ENCODE measurements at places on chromosomes 5 and 9. TPM values are rescaled to one million over a fixed set of nuclear protein-coding genes. Genes with fewer than 3 reads are reported as not detected.

DNA sequence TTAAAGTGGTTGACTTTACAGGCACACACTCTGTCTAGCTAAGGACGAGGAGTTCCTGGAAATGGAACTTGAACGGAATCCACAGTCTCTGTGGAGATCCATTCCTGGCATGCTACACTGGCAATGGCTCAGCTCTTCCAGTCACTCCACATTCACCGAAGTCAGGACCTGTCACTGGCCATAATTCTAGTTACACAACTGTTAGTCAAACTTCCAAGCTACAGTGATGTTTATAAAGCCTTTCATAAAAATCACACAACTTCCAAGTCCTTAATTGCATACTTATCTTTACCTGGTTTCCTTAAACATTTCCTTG lies 15.7 kb downstream of the CDC14B start:
- H3K4me1 ChIP-seq, result peaks cover 9% of the 10 kb centered on the region
- no peak for DNase-seq
- H3K27me3 ChIP-seq, result no peaks in the 10 kb centered on the region
- peak overlapping the region; percentile 15 for H3K4me3 ChIP-seq
- H3K36me3 ChIP-seq, result no peaks in the 10 kb centered on the region

DNA sequence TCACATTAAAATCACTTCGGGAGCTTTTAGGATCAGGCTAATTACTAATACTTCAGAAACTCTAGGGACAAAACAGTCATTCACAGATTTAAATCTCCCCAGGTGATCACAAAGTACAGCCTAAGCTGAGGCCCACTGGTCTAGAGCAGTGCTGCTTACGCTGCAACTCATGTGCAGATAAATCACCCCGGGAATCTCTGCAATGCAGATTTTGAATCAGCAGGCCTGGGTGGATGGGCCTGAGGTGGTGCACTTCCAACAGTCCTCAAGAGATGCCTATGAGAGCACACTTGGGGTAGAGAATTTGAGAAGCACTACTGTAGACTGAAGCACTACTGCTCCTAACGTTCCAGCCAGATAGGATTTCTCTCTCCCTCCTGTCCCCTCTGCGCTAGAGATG lies 28.4 kb downstream of the CSF1R start:
- H3K27ac ChIP-seq, result no peak overlapping the region
- H3K4me1 ChIP-seq, result no peaks in the 10 kb centered on the region
- peaks cover 11% of the 10 kb centered on the region for H3K36me3 ChIP-seq
- no peaks in the 10 kb centered on the region for H3K27me3 ChIP-seq
- DNase-seq, result no peak
- H3K4me3 ChIP-seq, result no peak overlapping the region

DNA sequence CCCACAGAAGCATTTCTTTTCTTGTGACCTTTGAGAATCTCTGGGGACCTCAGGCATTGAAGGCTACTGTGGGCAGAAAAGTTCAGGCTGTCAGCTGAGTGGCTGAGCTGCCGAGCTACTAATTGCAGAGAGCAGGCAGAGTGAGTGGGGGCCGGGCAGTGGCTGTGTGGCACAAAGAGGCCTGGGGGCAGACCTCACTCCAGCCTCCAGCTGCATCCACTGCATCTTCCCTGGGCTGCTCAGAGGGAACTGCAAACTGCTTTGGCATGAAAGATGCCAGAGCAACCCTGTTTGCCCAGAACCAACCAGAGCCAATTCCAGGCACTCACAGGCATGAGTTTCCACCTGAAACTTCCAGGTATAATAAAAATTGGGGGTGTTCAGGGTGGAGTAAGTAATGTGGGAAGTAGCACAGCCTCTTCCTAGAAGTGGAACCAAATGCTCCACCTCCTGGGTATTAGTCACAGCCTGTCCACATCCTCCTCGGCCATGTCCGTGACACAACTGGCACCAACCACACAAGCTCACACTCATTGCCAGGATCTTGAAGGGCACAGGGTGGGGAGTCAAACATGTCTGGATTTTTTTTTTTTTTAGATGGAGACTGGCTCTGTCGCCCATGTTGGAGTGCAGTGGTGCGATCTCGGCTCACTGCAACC lies 548.9 kb downstream of the BNC2 start:
- peak; percentile 44 for DNase-seq
- H3K27ac ChIP-seq, result no peak overlapping the region
- H3K36me3 ChIP-seq, result no peaks in the 10 kb centered on the region
- no peaks in the 10 kb centered on the region for H3K27me3 ChIP-seq
- H3K4me3 ChIP-seq, result no peak overlapping the region

- no peaks in the 10 kb centered on the region for H3K27me3 ChIP-seq
- H3K4me3 ChIP-seq, result no peak overlapping the region
- no peak overlapping the region for H3K27ac ChIP-seq
- no peak for DNase-seq
- peaks cover 13% of the 10 kb centered on the region for H3K4me1 ChIP-seq
Observed at GRCh38 chr9:114275246-114276004, 47.5 kb upstream of the ORM1 start.

DNA sequence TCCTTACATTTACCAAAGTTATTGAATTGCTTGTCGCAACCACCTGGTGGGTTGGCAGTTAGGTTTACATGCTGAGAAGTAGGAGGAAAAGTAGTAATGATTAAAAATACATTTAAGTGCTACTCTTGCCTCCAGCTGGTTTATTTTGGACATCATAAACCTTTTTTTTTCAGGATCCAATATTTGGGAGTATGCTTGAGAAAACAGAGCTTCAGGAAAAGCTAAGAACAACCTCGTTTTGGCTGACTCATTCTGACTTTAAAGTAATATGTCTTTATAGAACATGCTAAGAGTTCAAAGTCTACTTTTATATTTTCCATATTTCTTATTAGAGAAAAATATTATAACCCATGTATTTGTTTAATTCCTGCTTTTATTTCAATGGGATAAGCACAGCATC lies 41.7 kb upstream of the BNC2 start:
- no peaks in the 10 kb centered on the region for H3K36me3 ChIP-seq
- no peaks in the 10 kb centered on the region for H3K27me3 ChIP-seq
- H3K4me1 ChIP-seq, result peaks cover 21% of the 10 kb centered on the region
- DNase-seq, result no peak

DNA sequence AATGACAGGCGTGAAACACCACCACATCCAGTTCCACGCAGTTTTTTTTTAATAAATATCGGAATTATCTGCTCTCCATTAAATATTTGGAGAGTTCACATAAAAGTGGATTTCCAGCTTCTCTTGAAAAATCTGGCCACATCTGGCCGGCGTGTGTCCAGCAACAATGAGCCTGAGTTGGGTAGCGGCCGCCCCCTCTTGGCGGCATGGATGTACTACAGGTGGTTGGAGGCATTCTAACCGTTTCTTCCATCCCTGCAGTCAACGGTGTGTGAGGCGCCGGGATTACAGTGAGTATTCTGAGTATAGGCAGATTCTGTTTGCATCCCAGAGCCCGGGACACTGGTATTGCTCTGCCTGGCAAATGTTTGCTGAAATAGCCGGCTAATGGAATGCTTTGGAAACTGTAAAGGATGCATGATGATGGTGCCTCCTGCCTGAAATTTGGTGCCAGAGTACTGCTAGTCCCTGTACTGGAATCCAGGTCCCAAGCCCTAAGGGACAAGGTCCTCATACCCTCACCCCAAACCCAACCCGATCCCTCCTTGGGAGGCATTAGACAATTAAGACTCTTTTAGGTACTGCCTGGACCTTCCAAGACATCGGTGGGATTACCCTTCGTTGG lies 13.6 kb upstream of the GM2A start:
- no peaks in the 10 kb centered on the region for H3K4me1 ChIP-seq
- peak overlapping the region; percentile 78 for H3K27ac ChIP-seq
- H3K4me3 ChIP-seq, result peak overlapping the region; percentile 65
- DNase-seq, result no peak
- H3K27me3 ChIP-seq, result no peaks in the 10 kb centered on the region

GRCh38 chr5:36450229-36451014 lies 148.7 kb upstream of the RANBP3L start:
- H3K4me3 ChIP-seq, result no peak overlapping the region
- H3K27me3 ChIP-seq, result no peaks in the 10 kb centered on the region
- no peaks in the 10 kb centered on the region for H3K4me1 ChIP-seq
- no peak overlapping the region for H3K27ac ChIP-seq

- H3K27me3 ChIP-seq, result no peaks in the 10 kb centered on the region
- no peak for DNase-seq
- H3K36me3 ChIP-seq, result peaks cover 19% of the 10 kb centered on the region
- H3K27ac ChIP-seq, result no peak overlapping the region
- H3K4me1 ChIP-seq, result no peaks in the 10 kb centered on the region
- H3K4me3 ChIP-seq, result no peak overlapping the region
Observed at GRCh38 chr9:92057226-92057625, 58.0 kb downstream of the SPTLC1 start.

DNA sequence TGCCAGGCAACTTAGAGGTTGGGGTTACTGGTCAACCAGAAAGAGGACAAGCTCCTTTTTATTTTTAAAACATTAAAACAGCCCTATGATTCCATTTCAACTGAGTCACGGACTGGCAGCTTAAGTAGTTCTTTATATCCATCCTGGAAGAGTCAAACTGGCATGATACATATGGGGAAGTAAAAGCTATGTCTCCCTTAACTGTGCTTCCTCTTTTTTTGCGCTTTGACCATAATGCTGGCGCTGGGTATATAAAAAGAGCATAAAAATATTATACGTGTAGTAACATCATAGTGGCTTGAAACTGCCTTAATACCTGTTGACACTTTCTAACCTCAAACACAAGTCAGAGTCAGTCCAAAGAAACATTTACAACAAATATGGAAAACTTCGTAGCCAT lies 274.4 kb downstream of the CSNK1G3 start:
- no peaks in the 10 kb centered on the region for H3K27me3 ChIP-seq
- H3K27ac ChIP-seq, result no peak overlapping the region
- H3K36me3 ChIP-seq, result no peaks in the 10 kb centered on the region
- no peaks in the 10 kb centered on the region for H3K4me1 ChIP-seq
- DNase-seq, result no peak

GRCh38 chr9:127530206-127530941 lies 79.1 kb downstream of the LRSAM1 start:
- no peaks in the 10 kb centered on the region for H3K36me3 ChIP-seq
- no peak overlapping the region for H3K4me3 ChIP-seq
- peaks cover 9% of the 10 kb centered on the region for H3K4me1 ChIP-seq
- peak overlapping the region; percentile 51 for H3K27ac ChIP-seq
- no peaks in the 10 kb centered on the region for H3K27me3 ChIP-seq
- no peak for DNase-seq

DNA sequence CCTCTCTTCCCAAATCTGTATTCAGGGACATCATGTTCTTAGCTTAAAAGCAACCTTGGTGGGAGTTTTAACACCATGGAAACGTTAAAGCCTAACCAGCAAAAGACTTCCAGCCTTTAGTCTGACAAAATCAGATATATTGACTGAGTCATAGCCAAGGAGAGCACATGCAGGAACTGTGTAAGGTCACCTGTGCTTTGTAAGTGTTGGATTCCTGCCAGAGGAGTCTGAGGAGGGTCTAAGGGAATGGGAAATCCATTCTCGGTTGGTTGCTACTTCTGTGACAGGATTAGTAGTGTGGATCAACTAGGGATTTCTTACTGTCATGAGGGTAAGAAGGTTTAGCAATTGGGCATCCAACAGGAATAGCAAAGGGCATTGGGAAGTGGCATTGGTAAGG lies 142.0 kb upstream of the CHD1 start:
- H3K27ac ChIP-seq, result no peak overlapping the region
- DNase-seq, result no peak
- no peaks in the 10 kb centered on the region for H3K27me3 ChIP-seq

DNA sequence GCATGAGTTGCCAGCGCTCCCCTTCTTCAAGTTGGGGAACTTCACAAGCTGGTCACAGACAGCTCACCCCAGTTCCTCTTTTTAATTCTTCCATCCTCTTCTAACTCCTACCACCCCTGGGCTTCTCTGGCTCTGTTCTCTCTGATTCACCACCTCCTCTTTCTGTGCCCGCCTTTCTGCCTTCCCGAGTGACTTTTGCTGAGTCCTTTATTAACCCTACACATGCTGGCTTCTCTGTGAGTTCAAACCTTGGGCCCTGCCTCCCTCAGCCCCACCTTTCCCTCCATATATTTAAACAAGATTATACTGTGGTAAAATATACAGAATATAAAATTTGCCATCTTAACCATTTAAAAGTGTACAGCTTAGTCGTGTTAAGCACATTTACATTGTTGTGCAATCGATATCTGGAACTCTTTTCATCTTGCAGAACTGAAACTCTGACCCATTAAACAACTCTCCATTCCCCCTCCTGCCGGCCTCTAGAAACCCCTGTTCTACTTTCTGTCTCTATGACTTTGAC lies 32.0 kb downstream of the SLC46A2 start:
- no peak overlapping the region for H3K27ac ChIP-seq
- no peaks in the 10 kb centered on the region for H3K4me1 ChIP-seq
- H3K36me3 ChIP-seq, result no peaks in the 10 kb centered on the region
- H3K4me3 ChIP-seq, result no peak overlapping the region
- DNase-seq, result no peak

GRCh38 chr9:136994888-136995230 lies 1.5 kb downstream of the CLIC3 start:
- H3K4me3 ChIP-seq, result peak overlapping the region; percentile 63
- no peak for DNase-seq
- no peak overlapping the region for H3K27ac ChIP-seq
- no peaks in the 10 kb centered on the region for H3K27me3 ChIP-seq

DNA sequence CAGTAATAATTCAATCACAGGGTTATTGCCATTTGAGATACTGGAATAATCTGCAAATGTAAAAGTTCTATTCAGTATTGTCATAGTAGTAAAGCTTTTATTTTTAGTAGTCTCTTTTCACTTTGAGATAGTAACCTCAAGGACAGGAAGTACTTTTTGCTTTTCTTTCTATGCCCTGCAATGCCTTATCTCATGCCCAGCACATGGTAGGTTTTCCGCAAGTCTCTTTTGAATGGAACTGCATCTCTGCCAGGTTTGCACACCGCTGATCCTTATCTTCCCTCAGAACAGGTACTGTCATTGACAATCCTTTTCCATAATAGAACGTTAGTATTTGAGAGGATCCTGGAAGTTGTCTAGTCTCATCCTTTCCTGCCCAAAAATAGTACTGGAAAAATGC lies 91.8 kb upstream of the IFNK start:
- H3K4me1 ChIP-seq, result peaks cover 6% of the 10 kb centered on the region
- DNase-seq, result no peak
- H3K27me3 ChIP-seq, result no peaks in the 10 kb centered on the region
- no peak overlapping the region for H3K4me3 ChIP-seq
- no peaks in the 10 kb centered on the region for H3K36me3 ChIP-seq

PFN3 gene
- not detected for total RNA-seq

IL5 gene
- not detected for total RNA-seq

CDH12 gene
- total RNA-seq, result not detected

CTSV gene
- total RNA-seq, result 0.27 TPM

PCDHGC3 gene
- total RNA-seq, result 61.3 TPM

SOX30 gene
- not detected for total RNA-seq

SLC2A8 gene
- 33.4 TPM for total RNA-seq

Measured in thoracic aorta (tissue), 2 donors.